ENCODE measurements at places on chromosomes 16 and 17. TPM values are rescaled to one million over a fixed set of nuclear protein-coding genes. Genes with fewer than 3 reads are reported as not detected.

DNA sequence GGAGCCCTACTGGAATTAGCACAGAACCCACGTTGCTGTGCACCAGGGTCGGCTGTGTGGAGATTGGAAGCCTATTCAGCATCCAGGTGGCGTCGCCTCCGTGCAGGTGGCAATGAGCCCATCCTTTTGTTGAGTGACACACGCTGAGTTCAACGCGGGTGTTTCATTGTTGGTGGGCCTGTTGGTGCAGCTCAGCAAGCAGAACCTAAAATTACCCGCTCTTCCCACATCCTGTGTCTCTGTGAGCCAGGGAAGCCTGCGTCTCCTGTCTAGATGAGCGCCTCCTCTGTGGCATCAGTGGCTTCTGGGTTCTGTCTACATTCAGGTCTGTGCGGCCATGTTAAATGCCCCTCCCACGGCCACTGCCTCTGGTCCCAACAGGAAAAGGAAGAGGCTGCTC, 14.5 kb downstream of the CD2BP2 start:
- DNase-seq: no peak
- no peak overlapping the region for H3K4me3 ChIP-seq

Gene TMC8
- 3.3 TPM for polyA plus RNA-seq

Gene FBXW10B
- polyA plus RNA-seq: 0.29 TPM

DNA sequence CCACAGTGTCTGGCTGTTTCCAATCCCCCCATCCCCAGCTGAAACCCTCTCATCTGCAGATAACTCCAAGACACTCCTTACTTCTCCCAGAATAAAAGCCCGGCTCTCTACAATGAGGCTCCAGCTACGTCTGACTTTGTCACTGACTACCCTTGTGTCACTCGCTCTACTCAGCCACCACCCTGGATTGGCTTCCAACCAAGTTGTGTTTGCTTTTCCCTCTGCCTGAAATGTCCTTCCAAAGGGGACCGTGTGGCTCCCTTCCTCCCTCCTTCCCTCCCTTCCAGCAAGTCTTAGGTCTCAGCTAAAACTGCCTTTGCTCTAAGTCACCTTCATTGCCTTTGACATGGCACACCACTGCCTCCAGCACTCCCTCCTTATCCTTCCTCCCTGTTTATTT, 42.8 kb downstream of the CDH1 start:
- no peak for DNase-seq
- H3K36me3 ChIP-seq: no peaks in the 10 kb centered on the region
- no peak overlapping the region for H3K4me3 ChIP-seq
- peak overlapping the region; percentile 64 for H3K27ac ChIP-seq
- H3K4me1 ChIP-seq: peaks cover 25% of the 10 kb centered on the region
- H3K27me3 ChIP-seq: no peaks in the 10 kb centered on the region

Gene CHST4
- 0.06 TPM for polyA plus RNA-seq

DNA sequence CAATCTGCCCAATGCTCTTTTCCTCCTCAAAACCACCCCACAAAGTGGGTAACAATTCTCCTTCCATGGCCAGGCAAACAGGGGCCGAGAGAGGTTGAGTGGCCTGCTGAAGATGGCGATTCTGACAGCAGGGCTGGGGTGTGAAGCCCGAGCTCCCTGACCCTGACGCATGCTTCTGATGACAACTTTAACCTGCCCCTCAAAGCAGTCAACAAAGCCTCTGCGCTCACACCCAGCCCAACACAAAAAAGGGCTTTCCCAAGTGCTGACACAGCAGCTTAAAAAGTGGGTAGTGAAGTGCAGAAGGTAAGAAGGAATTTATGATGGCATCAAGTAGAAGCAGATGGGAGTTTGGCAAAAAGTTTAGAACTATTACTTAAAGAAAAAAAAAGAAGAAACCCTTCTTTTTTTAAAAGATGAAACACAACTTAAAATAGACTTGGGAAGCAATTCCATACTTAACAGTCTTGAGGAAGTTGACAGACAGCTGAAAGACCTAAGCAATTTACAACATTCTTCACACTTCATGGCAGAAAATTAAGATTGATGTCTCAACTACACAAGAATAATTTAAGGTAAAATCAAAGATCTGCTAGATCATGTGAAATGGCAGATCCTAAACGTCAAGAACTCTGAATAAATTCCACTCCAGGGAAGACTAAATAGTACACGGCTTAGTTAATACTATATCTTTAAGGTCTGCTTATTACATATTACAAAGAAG, 133.9 kb downstream of the PARN start:
- no peak for DNase-seq
- no peak overlapping the region for H3K4me3 ChIP-seq
- no peaks in the 10 kb centered on the region for H3K36me3 ChIP-seq
- H3K4me1 ChIP-seq: peaks cover 29% of the 10 kb centered on the region
- H3K27me3 ChIP-seq: no peaks in the 10 kb centered on the region

- H3K4me1 ChIP-seq: peaks cover 2% of the 10 kb centered on the region
- no peak overlapping the region for H3K4me3 ChIP-seq
- H3K27ac ChIP-seq: no peak overlapping the region
- H3K27me3 ChIP-seq: no peaks in the 10 kb centered on the region
- no peak for DNase-seq
- no peaks in the 10 kb centered on the region for H3K36me3 ChIP-seq
Observed at GRCh38 chr16:3961449-3961849, 80.9 kb upstream of the CREBBP start.

DNA sequence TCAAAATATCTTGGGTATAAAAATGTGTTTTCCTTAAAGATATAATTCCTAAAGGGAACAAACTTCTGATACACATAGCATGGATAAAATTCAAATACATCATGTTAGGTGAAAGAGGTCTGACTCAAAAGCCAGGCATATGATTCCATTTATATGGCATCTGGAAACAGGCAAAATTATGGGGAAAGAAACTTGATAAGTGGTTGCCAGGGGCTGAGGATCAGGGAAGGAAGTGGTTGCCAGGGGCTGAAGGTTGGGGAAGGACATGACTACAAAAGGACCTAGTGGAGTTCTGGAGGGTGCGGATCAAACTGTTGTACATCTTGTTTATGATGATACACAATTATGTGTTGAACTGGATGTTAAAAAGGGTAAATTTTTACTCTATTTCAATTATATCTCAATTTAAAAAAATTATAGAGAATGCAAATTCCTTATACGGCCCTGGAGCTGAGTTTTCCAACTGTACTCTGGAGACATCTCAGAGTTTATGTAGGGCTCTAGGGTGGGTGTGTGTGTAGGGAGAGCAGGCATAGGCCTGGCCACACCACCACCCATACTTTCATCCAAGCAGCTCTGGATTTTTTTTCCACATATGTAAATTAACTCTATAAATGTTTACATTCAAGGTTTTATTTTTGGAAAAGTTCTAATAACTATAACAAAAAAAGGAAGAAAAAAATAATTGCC, 55.0 kb downstream of the AMFR start:
- peak; percentile 3 for DNase-seq
- peak overlapping the region; percentile 77 for H3K27ac ChIP-seq
- H3K27me3 ChIP-seq: no peaks in the 10 kb centered on the region
- peaks cover 3% of the 10 kb centered on the region for H3K36me3 ChIP-seq
- peaks cover 32% of the 10 kb centered on the region for H3K4me1 ChIP-seq

GRCh38 chr17:13538841-13539411, 62.8 kb downstream of the HS3ST3A1 start:
- no peaks in the 10 kb centered on the region for H3K36me3 ChIP-seq
- H3K27me3 ChIP-seq: no peaks in the 10 kb centered on the region
- no peaks in the 10 kb centered on the region for H3K4me1 ChIP-seq
- H3K27ac ChIP-seq: no peak overlapping the region
- no peak for DNase-seq
- no peak overlapping the region for H3K4me3 ChIP-seq

DNA sequence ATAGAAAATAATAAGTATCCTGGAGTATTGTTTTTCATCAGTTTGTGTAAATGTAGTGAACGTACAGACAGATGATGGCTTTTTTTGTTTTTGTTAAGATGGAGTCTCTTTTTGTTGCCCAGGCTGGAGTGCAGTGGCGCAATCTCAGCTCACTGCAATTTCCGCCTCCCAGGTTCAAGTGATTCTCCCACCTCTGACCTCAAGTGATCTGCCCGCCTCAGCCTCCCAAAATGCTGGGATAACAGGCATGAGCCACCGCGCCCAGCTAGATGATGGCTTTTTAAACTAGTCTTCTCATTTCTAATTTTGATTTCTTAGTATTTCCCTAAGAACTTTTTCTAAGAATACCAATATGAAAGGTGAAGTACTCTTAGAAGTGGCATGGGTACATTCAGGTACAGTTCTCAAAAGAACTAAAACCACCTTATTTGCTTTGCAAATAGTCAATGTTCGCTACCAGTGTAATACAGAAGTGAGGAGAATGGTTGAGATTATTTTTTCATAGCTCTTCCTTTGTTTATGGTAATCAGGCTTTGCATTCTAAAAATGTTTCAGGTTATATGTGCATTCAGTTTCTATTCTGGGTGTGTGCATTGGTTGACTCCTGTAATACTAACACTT, 34.2 kb downstream of the TTC19 start:
- no peaks in the 10 kb centered on the region for H3K4me1 ChIP-seq
- H3K4me3 ChIP-seq: no peak overlapping the region
- no peaks in the 10 kb centered on the region for H3K27me3 ChIP-seq
- H3K36me3 ChIP-seq: no peaks in the 10 kb centered on the region

Gene NPIPB13
- 1.9 TPM for polyA plus RNA-seq

- peaks cover 67% of the 10 kb centered on the region for H3K4me1 ChIP-seq
- no peaks in the 10 kb centered on the region for H3K27me3 ChIP-seq
- H3K4me3 ChIP-seq: no peak overlapping the region
- no peaks in the 10 kb centered on the region for H3K36me3 ChIP-seq
- DNase-seq: no peak
- H3K27ac ChIP-seq: no peak overlapping the region
Observed at GRCh38 chr16:8956265-8957062, 7.2 kb downstream of the USP7 start.

- no peak for DNase-seq
- peaks cover 18% of the 10 kb centered on the region for H3K4me1 ChIP-seq
- no peaks in the 10 kb centered on the region for H3K36me3 ChIP-seq
- H3K27me3 ChIP-seq: no peaks in the 10 kb centered on the region
- no peak overlapping the region for H3K4me3 ChIP-seq
Observed at GRCh38 chr17:17552351-17553216, 38.9 kb downstream of the PEMT start.

Gene TOP2A
- polyA plus RNA-seq: 19.3 TPM

Measured in hepatocyte (in vitro differentiated cells).